Esophagus squamous epithelium (tissue), 5 donors: ENCODE measurements at places on chromosomes 3 and 15.

DNA sequence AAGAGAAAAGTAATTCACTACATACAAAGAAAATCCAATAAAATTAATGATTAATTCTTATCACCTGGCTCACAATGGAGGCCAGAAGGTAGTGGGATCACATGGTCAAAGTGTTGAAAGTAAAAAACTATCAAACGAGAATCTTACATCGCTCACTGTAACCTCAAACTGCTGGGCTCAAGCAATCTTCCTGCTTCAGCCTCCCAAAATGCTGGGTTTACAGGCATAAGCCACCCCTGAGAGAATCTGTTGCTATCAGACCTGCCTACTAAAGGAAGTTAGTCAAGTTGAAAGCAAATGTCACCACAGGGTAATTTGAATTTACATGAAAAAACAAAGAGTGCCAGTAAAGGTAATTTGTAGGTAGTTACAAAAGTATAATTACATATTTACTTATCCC, 103.3 kb downstream of the PCCB start:
- no peak for DNase-seq

GRCh38 chr3:136612512-136612911, 139.7 kb downstream of the STAG1 start:
- DNase-seq = no peak

- no peak for DNase-seq
These were observed 1.5 kb downstream of the UBE2Q2 start for GRCh38 chr15:75844629-75845335.

GRCh38 chr3:39592311-39593050, 125.0 kb downstream of the MOBP start:
- no peak for DNase-seq

DNA sequence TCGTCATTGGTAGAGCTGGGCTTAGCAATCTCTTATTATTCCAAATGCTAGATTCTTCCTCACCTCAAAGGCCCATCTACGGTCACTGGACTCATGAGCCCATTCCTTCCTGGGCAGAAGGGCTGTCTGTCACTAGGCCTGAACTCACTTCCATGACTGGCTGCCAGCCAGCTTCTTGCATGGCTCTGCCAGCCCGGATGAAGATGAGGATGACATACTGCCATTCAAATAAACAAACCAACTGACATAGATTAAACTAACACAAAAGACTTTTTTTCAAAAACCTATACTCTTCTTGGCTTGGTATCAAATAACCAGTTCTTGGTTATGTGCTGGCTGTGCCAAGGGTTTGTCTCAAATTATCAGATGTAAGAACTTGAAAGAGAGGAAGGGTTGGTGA, 23.8 kb downstream of the ISL2 start:
- no peak for DNase-seq

GRCh38 chr15:72116731-72117485, 1.0 kb downstream of the MYO9A start:
- no peak for DNase-seq

- DNase-seq = no peak
These were observed 180.1 kb downstream of the ATG7 start for GRCh38 chr3:11452312-11452711.

- no peak for DNase-seq
These were observed 202.3 kb downstream of the NEK10 start for GRCh38 chr3:27166888-27167287.

- no peak for DNase-seq
These were observed 18.9 kb upstream of the RPL29 start for GRCh38 chr3:52014613-52015012.

DNA sequence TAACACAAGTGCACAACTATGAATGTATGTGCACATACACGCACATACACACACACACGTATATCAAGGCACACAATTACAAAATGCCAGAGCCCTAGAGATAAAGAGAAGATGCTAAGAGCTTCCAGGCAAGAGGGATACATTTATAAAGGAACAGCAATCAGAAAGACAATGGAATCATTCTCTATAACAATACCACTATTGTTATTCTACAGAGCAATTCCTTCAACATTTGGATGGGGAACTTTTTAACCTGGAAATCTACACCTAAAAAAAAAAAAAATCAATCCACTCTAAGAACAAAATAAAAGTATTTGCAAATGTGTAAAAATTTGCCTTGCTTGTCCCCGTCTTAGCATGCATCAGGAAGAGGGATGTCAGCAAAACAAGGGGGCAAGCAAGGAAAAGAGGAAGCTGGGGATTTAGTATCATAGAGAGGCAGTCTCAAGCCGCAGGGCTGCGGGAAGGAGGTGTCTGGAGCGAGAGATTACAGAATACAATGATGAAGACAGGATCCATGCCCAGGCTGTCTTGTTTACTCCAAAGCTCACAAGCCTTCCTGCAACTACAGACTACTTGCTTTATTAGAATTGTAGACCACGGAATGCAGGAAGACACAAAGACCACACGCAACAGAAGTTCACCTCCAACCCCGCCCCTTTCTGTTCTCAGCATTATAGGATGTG, 220.2 kb downstream of the NTRK3 start:
- no peak for DNase-seq

DNA sequence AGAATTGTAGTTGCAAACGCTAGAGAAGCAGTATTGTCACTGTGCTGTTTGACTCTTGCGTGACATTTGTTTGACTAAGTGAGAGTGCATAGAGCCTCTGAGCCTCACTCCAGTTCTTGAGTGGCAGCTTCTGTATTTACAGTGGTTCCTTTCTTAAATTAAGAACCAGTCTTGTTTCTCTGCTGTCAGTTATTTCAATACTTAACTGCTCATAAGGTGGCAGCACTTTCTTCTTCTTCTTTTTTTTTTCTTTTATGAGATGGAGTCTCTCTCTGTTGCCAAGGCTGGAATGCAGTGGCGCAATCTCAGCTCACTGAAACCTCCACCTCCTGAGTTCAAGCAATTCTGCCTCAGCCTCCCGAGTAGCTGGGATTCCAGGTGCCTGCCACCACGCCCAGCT, 372.1 kb downstream of the LPP start:
- DNase-seq = no peak

DNA sequence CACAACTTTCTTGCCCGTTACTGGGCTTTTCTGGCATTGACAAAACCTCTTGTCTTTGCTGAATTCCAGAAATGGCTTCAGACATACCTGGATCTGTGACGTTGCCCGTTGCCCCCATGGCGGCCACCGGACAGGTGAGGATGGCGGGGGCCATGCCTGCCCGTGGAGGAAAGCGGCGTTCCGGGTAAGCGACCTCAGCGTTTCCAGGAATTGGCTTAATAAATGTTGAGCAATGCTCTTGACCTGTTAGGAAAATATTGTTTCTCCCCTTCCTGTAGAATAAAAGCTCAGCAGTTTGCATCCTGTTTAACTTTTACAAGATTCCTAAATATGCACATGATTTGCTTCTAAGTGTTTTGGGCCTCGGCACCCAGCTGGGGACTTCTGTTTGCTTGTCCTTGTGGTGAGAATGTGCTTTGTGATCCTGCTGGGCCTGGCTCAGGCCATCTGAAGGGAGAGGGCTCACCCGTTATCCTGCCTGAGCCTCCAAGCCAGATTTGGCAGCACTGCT, 46.7 kb downstream of the ARNT2 start:
- DNase-seq = no peak

GRCh38 chr3:53484984-53485383, 9.4 kb upstream of the CACNA1D start:
- DNase-seq = no peak

DNA sequence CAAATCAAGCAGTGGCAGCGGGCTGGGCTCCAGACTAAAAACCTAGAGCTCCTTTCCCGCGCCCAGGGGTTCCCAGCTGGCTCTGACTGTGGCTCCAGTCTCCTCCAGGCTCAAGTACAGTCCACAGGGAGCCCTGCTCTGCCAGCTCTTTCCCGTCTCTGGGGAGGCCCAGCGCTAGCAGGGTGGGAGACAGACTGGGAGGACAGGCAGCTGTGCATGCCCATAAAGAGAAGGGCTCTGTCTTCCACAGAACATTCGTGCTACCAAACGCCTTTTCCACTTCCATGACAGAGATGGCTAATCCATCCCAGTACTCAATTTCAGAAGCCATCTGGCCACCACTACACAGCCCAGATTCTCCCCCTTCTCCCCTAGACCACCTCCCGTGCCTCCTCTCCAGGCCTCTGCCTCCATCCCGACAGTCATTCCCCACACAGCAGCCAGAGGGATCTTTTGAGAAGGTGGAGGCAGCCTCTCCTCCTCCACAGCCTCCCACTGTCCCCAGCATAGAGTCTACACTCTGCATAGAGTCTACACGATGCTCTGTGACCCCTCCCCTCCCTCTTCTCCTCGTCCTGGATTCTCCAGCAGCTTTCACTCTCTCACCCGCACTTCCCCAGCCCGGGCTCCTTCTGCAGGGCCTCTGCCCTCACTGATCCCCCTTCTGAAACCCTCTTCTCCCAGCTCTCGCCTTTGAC, 6.8 kb upstream of the DUSP7 start:
- no peak for DNase-seq

GRCh38 chr3:134057006-134057653, 27.4 kb upstream of the SLCO2A1 start:
- DNase-seq = no peak

GRCh38 chr3:150177673-150178381, 207.1 kb upstream of the PFN2 start:
- DNase-seq = no peak

DNA sequence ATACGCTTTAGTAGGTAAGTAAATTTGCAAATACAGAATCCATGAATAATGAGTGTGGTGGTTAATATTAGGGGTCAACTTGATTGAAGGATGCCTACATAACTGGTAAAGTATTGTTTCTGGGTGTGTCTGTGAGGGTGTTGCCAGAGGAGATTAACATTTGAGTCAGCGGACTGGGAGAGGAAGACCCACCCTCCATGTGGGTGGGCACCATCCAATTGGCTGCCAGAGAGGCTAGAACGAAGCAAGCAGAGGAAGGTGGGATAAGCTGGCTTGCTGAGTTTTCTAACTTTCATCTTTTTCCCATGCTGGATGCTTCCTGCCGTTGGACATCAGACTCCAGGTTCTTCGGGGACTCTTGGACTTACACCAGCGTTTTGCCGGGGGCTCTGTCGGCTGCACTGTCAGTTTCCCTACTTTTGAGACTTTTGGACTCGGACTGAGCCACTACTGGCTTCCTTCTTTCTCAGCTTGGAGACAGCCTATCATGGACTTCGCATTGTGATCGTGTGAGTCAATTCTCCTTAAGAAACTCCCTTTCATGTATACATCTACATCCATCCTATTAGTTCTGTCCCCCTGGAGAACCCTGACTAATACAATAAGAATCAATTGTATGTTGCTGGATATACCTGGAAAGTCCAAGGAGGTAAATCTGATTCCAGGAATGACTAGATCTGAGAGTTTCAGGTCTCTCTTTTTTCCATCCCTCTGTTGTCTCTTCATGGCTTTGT, 25.8 kb upstream of the NEDD4 start:
- no peak for DNase-seq

- no peak for DNase-seq
These were observed 76.6 kb downstream of the CPN2 start for GRCh38 chr3:194274424-194275085.

DNA sequence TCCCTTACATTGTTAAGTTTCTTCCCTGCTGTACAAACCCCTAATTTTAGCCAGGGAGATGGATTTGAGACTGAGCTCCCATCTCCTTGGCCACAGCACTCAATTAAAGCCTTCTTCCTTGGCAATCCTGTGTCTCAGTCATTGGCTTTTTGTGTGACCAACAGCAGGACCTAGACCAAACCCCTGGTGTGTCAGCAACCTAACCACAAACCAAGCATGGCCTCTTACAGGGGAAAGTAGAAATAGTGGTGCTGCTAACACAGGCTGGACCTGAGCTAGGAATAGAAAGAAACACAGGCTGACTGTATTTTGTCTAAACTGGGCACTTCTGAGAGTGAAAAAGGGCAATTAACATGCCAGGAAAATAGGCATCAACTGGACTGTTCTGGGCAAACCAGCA, 37.9 kb downstream of the PPCDC start:
- no peak for DNase-seq

GRCh38 chr3:30655187-30655812, 48.9 kb downstream of the TGFBR2 start:
- DNase-seq = no peak

DNA sequence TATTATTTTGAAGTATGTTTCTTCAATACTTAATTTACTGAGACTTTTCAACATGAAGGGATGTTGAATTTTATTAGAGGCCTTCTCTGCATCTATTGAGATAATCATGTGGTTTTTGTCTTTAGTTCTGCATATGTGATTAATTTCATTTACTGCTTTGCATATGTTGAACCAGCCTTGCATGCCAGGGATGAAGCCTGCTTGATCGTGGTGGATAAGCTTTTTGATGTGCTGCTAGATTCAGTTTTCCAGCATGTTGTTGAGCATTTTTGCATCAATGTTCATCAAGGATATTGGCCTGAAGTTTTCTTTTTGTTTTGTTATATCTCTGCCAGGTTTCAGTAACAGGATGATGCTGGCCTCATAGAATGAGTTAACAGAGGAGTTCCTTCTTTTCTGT, 134.4 kb downstream of the RSRC1 start:
- no peak for DNase-seq

- DNase-seq = no peak
These were observed 178.8 kb upstream of the STAC start for GRCh38 chr3:36201546-36201945.

- no peak for DNase-seq
These were observed 51.6 kb upstream of the BLM start for GRCh38 chr15:90665288-90666134.

DNA sequence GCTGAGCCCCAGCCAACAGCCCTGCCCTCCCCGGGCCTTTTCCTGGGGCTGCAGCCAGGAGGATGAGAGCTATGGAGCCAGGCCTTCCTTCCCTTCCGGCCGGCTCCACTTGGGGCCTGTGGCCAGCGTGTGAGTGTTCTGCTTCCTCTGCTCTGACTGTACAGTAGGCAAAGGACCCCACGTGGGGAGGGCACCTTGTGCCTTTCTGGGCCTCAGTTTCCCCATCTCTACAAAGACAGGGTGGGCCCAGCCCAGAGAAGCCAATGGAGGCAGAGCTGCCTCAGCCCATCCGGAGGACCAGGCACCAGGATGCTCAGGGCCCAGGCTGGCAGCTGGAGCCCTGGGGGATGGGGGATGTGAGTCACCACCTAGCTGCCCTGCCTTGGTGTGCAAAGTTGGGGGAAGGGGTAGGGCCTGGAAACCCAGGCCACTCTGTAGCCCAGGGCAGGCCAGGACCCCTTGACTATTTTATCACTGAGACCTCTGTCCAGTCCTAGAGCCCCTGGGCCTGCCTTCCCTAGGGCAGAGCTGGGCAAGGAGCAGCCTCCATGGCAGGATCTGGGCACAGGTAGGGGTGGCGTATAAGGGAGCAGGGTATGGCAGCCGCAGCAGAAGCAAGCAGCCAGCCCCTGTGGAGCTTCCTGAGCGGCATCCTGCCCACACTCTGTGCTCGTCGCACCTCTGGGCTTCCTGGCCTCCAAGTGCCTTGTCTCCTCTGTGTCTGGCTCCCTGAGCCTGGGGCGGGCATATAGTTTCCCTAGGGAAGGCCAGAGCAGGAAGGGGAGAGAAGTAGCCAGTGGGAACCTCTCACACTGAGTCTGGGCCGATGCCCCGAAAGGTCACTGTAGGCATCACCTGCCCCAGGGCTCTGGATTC, 1.8 kb downstream of the PSTPIP1 start:
- no peak for DNase-seq

DNA sequence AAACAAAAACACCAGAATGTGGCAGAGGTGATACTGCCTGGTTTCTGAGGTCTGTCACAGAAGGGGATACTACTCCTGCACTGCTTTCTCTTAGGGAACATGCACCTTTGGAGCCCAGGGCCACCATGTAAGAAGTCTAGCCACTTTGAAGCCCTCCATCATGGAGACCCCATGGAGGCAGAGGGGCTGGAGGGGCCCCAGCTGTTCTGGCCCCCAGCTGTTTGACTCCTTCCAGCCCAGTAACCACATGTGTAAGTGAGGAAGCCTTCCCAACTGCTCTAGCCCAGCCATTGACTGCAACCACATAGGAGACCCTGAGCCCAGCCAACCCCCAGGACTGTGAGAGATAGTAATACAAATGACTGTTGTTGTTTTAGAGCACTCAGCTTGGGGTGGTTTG, 9.0 kb upstream of the IGDCC4 start:
- no peak for DNase-seq
